ENCODE measurements at places on chromosomes 1 and 21.
A peak's percentile ranks its signal among the peaks of the same experiment; 100 is the strongest.

GRCh38 chr1:24308365-24309015, 10.7 kb upstream of the GRHL3 start:
- H3K36me3 ChIP-seq: no peaks in the 10 kb centered on the region
- H3K4me1 ChIP-seq: no peaks in the 10 kb centered on the region
- no peak overlapping the region for H3K27ac ChIP-seq
- H3K4me3 ChIP-seq: no peak overlapping the region

GRCh38 chr1:34312359-34312758, 135.7 kb downstream of the C1orf94 start:
- H3K36me3 ChIP-seq: no peaks in the 10 kb centered on the region
- DNase-seq: no peak
- no peaks in the 10 kb centered on the region for H3K27me3 ChIP-seq
- H3K4me1 ChIP-seq: no peaks in the 10 kb centered on the region
- no peak overlapping the region for H3K4me3 ChIP-seq

- no peaks in the 10 kb centered on the region for H3K36me3 ChIP-seq
- H3K27ac ChIP-seq: no peak overlapping the region
- H3K4me1 ChIP-seq: peaks cover 15% of the 10 kb centered on the region
- peak; percentile 41 for DNase-seq
Measured at GRCh38 chr1:212606395-212607205, 2.0 kb upstream of the ATF3 start.

- H3K27ac ChIP-seq: peak overlapping the region; percentile 98
- peaks cover 8% of the 10 kb centered on the region for H3K36me3 ChIP-seq
- DNase-seq: peak; percentile 83
- H3K4me1 ChIP-seq: no peaks in the 10 kb centered on the region
- H3K27me3 ChIP-seq: no peaks in the 10 kb centered on the region
- no peak overlapping the region for H3K4me3 ChIP-seq
Measured at GRCh38 chr21:43727519-43728153, 8.7 kb downstream of the PDXK start.

DNA sequence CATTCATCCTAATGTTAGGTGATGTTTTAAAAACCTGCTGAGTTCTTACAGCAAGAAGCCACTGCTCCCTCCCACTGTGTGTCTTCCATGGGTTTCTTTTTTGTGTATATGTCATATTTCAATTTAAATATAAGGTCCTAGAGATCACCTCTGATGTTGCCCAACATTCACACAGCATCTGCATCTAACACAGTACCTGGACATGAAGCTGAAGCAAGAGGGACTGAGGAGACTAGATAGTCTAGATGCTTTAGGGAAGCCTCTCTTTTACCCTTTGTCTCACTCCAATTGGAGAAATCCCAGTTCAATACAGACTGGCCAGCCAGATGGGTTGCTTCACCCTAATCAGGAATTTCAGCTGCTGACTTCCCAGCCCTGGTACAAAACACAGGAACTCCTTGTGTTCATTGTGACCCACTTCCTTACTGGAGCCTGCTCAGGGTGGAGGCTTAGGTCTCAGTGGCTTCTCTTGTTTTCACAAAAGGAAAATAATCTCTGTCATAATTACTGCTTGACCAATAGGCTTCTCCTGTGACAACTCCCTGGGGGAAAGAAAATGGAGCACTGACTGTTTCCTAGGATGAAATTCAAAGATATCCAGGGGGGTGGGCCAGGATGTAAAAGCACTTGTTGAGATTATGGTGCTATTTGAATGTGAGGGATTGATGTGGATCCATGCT, 17.3 kb downstream of the BTG2 start:
- peak overlapping the region; percentile 2 for H3K27ac ChIP-seq
- DNase-seq: no peak
- peaks cover 48% of the 10 kb centered on the region for H3K4me1 ChIP-seq
- H3K4me3 ChIP-seq: no peak overlapping the region
- no peaks in the 10 kb centered on the region for H3K27me3 ChIP-seq

- no peak for DNase-seq
- no peaks in the 10 kb centered on the region for H3K36me3 ChIP-seq
- no peak overlapping the region for H3K4me3 ChIP-seq
- no peaks in the 10 kb centered on the region for H3K4me1 ChIP-seq
- H3K27me3 ChIP-seq: no peaks in the 10 kb centered on the region
- H3K27ac ChIP-seq: no peak overlapping the region
Measured at GRCh38 chr21:18989953-18990495, 586.4 kb upstream of the TMPRSS15 start.

DNA sequence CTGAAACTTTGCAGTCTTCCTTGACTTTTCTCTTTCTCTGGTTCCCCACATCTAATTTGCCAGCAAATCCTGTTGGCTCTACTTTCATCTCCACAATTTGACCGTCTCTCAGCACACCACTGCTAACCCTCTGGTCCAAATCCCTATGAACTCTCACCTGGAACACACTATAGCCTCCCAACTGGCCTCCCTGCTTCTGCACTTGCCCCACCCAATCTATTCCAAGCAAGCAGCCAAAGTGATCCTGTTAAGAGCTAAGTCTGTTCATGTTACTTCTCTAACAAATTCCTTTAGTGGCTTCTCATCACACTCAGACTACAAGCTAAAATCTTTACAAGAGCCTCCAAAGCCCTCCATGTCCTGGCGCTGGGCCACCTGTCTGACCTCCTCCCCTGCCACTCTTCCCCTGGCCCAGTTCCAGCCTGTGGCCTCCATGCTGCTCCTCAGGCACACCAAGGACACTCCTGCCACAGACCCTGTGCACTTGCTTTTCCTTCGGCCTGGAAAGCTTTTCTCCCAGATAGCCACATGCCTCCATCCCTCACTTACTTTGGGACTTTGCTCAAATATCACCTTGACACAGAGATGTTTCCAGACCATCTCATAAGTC, 104.1 kb downstream of the DTL start:
- H3K4me3 ChIP-seq: no peak overlapping the region
- no peaks in the 10 kb centered on the region for H3K27me3 ChIP-seq
- no peak for DNase-seq
- no peaks in the 10 kb centered on the region for H3K4me1 ChIP-seq

- H3K4me1 ChIP-seq: no peaks in the 10 kb centered on the region
- no peaks in the 10 kb centered on the region for H3K27me3 ChIP-seq
- H3K4me3 ChIP-seq: no peak overlapping the region
- no peak for DNase-seq
Measured at GRCh38 chr1:236850077-236850979, 55.2 kb downstream of the MTR start.

- H3K4me1 ChIP-seq: no peaks in the 10 kb centered on the region
- no peak overlapping the region for H3K4me3 ChIP-seq
Measured at GRCh38 chr1:233679591-233680373, 65.9 kb downstream of the KCNK1 start.

DNA sequence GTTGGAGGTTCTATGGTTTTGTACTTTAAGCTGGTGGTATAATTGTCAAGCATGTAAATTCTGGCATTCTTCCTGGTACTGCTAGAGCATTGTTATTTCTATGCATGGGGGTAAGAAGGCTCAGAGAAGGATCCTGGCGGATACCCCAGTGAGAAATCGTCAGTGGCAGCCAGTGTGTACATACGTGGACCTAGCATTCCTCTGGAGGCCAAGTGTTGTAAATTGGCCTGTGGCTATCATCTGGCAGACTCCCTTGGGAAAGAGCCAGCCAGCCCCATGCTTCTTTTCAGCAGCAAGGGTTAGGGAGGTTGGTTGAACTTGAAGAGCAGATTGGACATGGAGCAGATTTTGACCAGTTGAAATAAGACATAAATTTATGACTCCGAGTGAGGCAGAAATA, 5.2 kb upstream of the AGO3 start:
- no peak overlapping the region for H3K4me3 ChIP-seq
- no peaks in the 10 kb centered on the region for H3K36me3 ChIP-seq
- peaks cover 2% of the 10 kb centered on the region for H3K4me1 ChIP-seq
- DNase-seq: no peak

DNA sequence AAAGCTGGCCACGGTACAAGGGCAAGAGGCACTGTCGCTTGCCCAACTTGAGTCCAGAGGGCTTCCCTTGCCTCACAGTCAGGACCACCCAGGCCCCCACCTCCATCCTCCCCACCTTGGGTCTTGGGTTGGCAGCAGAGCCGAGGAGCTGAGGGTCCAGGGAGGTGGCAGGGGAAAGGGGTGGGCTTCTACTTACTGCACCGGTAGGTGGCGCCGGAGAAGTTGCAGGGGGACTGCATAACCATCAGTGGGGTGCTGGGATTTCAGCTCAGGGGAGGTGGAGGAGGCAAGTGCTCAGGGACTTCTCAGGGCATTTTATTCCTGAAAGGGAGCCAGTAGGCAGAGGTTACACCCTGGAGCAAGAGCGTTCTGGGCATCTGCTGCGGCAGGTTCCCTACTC, 44.0 kb downstream of the TRIM62 start:
- peak; percentile 72 for DNase-seq
- no peak overlapping the region for H3K4me3 ChIP-seq
- no peaks in the 10 kb centered on the region for H3K27me3 ChIP-seq
- peaks cover 7% of the 10 kb centered on the region for H3K4me1 ChIP-seq
- no peak overlapping the region for H3K27ac ChIP-seq

Measured in kidney (tissue), 22 donors.